Iris pigment epithelial cell (primary cell): ENCODE measurements at places on chromosomes 6 and 20.

GRCh38 chr6:159056003-159056402 lies 11.2 kb upstream of the TAGAP start:
- DNase-seq: no peak

- DNase-seq: peak; percentile 15
Measured at GRCh38 chr6:35973670-35974222, 50.7 kb downstream of the SLC26A8 start.

- DNase-seq: peak; percentile 81
Measured at GRCh38 chr6:56863366-56863765, 91.5 kb upstream of the BEND6 start.

GRCh38 chr20:36998652-36999051 lies 47.1 kb upstream of the SAMHD1 start:
- no peak for DNase-seq

- DNase-seq: no peak
Measured at GRCh38 chr6:15442467-15442866, 196.6 kb downstream of the JARID2 start.

DNA sequence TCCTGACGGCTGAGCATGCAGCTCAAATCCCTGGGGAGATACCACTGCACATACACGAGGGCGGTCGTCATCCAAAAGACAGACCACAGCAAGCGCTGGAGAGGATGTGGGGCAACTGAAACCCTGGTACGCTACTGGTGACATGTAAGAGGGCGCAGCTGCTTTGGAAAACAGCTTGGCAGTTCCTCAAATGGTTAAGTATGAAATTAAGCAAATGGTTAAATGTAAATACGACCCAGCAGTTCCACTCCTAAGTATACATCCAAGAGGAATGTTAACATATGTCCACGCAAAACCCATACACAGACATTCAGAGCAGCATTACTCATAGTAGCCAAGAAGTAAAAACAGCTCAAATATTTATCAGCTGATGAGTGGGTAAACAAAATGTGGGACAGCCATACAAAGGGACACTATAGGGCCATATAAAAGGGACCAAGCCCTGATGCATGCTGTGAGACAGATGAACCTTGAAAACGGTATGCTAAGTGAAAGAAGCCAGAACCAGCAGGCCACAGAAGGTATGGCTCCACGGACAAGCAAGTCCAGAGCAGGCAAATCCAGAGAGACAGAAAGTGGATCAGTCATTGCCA lies 38.5 kb downstream of the RIPOR3 start:
- DNase-seq: peak; percentile 41

GRCh38 chr6:135322427-135323201 lies 141.5 kb downstream of the MYB start:
- DNase-seq: no peak

DNA sequence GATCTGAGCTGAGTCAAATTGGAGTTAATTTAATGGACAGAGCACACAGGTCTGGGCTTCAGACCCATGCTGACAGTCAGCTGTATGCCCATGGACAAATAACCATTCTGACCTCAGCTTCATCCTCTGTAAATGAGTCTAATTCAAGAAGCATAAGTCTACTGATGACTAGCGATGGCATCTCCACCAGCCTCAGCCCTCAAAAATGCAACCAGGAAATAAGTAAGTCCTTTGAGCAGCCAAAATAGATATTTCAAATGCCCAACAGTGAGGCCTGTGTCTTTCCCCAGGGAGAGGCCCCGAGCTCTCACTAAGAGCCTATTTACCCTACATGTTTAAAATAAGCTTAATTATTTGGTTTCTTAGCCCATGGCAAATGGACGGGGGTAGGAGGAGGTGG lies 114.2 kb upstream of the MTHFD1L start:
- peak; percentile 15 for DNase-seq

DNA sequence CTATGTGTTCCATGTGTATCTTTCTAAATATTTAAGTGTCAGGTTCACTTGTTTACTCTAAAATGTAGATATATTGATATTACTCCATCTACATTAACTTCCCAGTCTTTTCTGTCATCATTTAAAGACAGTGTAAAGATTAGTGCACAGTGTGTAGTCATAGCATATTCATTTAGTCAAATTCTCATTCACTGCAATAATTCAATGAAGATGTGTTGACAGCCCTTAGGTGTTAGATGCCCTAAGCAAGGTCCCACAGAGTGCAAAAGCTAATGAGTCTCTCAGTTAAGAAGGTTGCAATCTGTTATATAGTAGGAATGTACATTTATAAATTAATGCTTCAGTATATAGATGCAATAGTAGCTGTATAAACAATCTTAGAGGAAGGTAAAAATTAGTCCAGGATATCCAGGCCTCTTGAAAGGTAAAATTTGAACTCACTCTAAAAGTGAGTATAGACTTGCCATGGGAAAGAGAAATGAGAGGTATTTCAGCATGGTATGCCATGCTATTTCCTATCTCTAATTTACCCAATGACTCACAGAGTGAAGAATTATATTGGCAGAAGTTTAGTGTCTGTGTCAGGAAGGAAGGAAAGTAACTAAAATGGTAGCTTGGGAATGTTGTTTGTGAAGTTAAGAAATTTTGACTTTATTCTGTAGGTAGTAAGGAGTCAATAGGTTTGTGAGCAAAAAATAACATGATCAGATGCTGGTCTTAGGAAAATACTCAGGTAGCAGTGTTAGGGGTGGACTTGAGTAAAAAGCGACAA lies 969.9 kb upstream of the CITED2 start:
- DNase-seq: peak; percentile 76

- peak; percentile 77 for DNase-seq
Measured at GRCh38 chr20:58342104-58342945, 32.8 kb downstream of the RAB22A start.

DNA sequence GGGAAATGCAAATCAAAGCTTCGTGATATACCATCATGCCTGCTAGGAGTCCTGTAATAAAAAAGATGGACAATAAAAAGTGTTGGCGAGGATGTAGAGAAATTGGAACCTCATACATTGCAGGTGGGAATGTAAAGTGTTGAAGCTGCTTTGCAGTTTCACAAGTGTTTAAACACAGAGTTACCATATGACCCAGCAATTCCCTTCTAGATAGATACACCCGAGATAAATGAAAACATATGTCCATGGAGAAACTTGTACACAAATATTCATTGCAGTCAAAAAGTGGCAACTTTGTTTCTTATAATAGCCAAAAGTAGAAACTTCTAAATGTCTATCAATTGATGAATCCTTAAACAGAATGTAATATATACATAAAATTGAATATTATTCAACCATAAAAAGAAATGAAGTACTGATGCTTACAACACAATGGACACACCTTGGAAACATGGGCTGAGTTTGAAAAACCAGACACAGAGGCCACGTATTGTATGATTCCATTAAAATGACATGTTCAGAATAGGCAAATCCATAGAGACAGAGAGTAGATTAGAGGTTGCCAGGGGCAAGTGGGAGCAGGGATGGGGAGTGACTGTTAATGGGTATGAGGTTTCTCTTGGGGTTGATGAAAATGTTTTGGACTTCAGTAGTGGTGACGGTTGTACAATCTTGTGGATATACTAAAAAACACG lies 20.8 kb upstream of the ERVFRD-1 start:
- peak; percentile 21 for DNase-seq

GRCh38 chr20:62741701-62742491 lies 33.3 kb downstream of the NTSR1 start:
- no peak for DNase-seq

DNA sequence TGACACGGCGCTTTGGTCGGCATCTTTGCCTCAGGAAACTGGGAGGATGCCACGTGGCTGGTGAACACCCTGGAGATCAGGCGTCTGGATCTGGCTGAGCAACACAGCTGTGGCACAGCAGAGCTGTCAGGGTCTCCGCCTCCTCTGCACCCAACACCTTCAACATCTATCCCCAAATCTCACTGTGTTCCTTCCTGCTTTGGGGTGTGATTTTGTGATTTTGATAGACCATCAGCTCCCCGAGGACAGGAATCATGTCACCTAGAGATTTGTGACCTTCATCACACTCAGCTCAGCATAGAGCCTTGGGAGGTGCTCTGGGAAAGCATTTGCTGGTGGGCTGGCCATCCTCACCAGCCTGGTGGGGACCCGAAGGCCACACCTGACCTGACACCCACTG lies 203.7 kb upstream of the FOXQ1 start:
- DNase-seq: no peak

DNA sequence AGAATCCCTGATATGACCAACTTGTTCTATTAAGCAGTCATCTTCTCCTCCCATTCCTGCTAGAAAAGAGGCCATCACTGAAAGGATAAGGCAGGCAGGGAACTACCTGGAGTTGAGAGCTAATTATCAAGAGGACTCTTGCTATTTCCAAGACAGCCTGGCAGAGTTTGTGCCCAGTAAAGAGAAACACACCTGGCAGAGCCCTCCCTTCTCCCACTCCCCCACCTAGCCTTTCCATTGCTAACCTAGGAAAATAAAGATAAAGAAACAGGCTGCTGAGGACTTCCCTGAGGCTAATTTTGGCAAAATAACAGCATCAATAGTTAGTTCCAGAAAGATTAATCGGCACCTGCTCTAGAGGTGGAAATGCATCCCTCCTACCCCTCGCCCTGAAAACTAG lies 20.4 kb upstream of the RAB22A start:
- DNase-seq: no peak

DNA sequence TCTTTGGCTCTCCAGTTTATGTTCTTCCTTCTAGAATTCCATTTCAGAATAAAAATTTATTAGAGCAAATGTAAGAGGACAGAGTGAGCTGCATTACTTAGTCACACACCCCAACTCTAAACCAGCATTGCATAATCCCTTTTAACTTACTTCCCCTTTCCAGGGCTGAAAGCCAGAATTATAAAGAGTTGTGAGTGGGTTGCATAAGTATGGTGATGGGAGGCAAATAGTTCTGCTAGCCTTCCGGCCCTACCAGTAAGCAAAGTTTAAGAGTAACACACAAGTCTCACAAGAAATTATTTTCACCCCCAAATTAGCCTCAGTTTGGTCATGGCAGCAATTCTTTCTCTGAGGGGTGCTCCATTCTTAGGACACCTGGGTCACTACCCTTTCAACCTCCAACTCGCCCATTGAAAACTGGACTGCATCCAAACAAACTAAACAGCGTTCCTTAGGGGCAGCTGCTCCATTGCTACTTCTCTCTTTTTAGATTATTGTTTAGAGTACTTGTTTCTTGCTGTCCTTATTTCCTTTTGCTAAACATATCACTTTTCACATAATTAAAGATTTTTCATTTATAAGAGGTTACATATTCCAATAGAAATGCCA lies 1.6 kb downstream of the KIAA0408 start:
- DNase-seq: peak; percentile 94

GRCh38 chr6:111724039-111724438 lies 118.4 kb upstream of the TRAF3IP2 start:
- no peak for DNase-seq

DNA sequence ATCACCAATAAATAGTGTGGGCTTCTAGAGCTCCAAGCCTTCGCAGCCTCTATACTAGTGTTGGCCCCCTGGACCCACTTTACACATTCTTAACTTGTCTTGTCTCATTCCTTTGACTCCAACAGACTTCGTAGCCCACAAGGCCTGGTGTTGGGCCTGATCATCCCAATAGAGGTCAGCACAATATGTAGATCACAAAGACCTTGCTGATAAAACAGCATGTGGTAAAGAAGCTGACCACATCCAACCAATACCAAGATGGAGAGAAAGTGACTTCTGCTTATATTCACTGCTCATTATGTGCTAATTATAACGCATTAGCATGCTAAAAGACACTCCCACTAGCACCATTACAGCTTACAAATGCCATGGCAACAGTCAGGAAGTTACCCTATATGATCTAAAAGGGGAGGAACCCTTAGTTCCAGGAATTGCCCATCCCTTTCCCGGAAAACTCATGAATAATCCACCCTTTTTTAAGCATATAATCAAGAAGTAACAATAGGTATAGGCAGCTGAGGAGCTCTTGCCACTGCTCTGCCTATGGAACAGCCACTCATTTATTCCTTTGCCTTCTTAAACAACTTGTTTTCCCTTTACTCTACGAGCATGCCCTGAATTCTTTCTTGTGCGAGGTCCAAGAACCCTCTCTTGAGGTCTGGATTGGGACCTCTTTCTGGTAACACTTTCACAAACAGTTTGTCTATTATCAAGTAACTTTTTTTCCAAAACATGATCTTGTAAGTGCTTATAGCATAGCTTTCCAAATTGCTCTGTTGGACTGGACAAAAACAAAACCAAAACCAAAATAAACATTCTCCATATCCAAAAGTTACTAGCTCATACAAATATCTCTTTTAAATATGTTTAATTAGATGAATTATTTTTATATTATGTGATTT lies 54.6 kb upstream of the ECHDC1 start:
- DNase-seq: no peak

GRCh38 chr20:50744143-50744792 lies 12.9 kb downstream of the PARD6B start:
- peak; percentile 90 for DNase-seq

GRCh38 chr6:24154121-24154520 lies 28.1 kb downstream of the NRSN1 start:
- peak; percentile 27 for DNase-seq

DNA sequence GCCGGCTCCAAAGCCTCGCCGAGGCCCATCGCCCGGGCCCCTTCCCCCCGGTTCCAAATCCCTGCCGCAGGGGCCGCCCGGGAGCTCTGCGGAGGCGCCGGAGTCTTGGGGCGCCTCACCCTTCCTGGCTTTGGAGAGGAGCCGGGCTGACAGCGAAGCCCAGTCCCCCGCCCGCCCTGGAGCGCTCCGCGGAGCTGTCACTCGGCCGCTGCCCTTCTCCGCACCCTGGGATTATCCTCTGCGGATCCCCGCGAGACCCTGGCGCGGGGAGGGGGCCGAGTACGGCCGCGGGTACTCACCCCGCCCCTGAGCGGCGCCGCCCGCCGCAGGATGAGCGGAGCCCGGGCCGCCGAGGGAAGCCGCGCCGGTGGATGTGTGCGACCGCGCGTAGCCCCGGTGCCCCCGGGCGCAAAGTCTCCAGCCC lies 343 bp downstream of the SNAP91 start:
- DNase-seq: peak; percentile 32

GRCh38 chr6:114747995-114748625 lies 405.3 kb upstream of the HS3ST5 start:
- peak; percentile 50 for DNase-seq

DNA sequence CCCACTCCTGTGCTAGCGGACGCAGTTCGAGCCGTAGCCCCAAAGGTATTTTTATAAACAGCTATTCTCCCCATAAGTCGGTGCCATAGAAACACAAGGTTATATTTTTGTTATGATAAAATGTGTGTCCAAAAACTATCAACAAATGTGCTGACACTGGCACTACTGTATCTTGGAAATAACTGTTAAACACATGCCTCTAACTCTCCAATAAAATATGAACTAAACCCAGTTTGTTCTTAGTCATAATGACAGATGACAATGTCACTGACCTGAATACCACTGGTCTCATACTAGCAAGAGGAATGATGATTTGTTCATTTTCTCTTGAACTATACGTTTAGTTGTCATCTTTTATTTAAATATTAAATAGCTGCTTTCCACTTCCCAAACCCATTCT lies 51.4 kb upstream of the NUP153 start:
- DNase-seq: no peak

DNA sequence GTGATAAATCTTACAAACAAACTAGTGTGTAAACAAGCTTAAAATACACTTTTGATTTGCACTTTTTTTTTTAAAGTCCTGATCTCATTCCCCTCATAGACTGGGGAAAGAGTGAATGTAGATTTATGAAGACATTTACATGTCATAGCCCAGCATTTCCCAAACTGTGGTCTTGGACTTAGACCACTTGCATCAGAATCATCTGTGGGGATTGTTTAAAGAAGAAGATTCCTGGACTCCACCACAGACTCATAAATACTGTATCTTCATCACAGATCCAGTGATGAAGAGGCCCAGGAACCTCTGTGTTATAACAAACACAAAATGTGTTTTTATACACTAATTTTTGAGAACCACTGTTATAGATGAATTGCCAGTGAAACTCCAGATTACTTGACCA lies 99.5 kb downstream of the KCNQ5 start:
- DNase-seq: no peak

GRCh38 chr6:46059608-46060007 lies 43.9 kb upstream of the CLIC5 start:
- no peak for DNase-seq
